ENCODE measurements at places on chromosomes 2 and 18. TPM values are rescaled to one million over a fixed set of nuclear protein-coding genes. Genes with fewer than 3 reads are reported as not detected.

ICOS gene
- total RNA-seq, result 1.7 TPM

DNA sequence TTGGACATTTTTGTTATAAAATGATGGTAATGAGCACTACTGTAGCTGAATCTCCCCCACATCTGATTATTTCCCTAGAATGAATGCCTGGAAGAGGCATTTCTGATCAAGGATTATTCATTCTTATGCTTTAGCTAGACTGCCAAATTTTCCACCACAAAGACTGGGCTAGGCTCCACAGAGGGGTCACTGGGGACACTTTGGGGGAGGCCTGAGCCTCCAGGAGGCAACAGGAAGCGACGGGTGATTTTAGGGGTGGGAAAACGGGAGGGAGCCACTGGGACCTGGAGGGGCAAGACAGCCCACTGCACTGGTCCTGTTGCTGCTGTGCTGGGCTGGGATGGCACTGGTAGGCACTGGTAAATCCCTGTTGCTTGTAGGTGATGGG lies 2.4 kb upstream of the ASB1 start:
- no peak for DNase-seq

GRCh38 chr2:228629251-228629650 lies 447.8 kb upstream of the SPHKAP start:
- DNase-seq, result no peak

DNA sequence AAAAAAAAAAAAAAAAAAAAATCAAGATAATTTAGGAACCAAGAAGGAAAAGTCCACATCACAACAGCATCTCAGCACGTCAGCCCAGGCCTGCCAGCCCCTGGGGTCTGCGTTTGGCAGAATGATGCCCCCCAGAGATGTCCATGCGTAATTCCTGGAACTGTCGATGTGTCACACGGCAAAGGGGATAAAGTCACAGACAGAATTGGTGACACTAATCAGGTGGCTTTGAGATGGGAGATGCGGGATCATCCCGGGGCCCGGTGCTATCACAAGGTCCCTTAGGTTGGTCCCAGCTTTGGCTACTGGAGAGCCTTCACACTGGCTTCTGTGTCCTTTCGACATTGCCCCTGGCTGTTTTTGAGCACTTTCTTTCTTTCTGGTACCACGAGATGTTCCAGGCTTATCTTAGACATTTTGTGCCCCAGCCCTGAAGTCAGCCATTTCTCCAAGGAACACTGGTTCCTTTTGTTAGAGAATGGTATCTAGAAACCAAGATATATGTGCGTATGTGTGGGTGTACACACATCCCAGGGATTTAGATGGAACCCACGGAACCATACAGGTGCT lies 20.7 kb downstream of the RAMP1 start:
- no peak for DNase-seq

SERPINB2 gene
- total RNA-seq, result 9.0 TPM

- DNase-seq, result no peak
These were observed 2.0 kb downstream of the IL1A start for GRCh38 chr2:112782234-112782799.

GRCh38 chr18:58870621-58871020 lies 5.9 kb downstream of the ZNF532 start:
- no peak for DNase-seq

DNA sequence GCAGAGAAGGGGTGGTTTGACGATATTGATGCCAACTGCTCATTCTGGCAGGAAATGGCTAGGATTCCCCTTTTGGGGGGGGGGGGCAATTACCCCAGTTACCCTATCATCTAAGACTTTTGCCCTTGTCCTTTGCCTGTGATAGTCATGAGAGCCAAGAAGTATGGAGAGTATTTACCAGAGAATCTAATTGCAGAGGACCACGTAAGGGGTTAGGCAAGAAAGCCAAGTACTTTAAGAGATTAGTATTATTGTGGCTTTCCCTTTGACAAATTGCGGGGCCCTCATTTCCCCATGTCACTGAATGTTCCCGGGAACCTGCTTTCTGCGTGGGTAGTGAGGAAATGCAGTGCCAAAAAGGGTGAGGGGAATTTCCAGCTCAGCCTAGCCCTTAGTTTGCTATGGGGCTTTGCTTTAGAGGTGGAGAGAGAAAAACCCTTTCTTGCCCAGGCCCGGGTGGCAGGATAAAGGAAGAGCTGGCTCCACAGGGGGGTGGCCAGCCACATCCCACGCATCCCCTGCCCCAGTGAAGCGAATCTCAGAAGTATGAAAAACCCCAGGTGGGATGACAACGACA lies 1.5 kb downstream of the AQP4 start:
- no peak for DNase-seq

CYS1 gene
- not detected for total RNA-seq

DNA sequence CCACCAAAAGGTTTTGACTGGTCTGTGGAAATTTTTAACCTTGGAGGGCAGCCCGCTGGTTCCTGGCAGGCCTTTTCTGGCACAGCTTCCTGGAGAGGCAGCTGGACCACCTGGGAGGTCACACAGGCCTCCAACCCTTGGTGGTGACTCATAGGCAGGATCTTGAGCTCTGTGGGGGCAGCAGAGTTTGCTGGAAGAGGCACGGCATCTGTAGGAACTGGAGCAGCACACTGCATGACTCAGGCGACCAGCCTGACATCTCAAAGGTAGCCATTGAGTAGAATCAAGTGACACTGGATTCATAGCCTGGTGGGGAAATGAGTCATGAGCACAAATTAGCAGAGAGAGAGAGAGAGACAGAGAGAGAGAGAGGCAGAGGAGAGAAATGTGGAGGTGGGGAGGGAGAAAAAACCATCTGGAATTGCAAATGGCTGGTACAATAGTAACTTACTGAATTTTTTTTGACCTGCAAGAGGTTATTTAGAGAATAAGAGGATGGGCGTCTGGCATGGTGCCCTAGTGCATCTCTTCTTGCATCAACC lies 57.4 kb downstream of the TRPM8 start:
- no peak for DNase-seq

DNA sequence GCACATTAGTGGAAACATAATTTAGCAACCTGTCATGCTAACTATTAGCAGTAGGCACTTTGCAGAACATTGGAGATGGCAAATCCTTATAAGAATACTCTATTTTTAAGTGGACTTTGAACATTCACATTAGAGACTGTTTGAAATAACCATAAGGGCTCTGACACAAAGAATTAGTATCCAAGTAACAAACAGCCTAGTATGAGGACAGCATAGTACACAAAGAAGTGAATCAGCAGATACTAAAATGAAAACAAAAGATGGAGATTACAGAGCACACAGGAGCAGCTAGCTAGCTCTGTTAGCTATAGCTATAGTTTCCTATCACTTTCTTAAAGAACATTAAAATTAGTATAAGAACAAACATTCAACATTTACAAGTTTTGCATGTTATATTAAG lies 256.3 kb upstream of the SPOPL start:
- DNase-seq, result no peak

- DNase-seq, result no peak
These were observed 1627.7 kb downstream of the LRP1B start for GRCh38 chr2:140502951-140503630.

SEMA4F gene
- total RNA-seq, result 10.8 TPM

DNA sequence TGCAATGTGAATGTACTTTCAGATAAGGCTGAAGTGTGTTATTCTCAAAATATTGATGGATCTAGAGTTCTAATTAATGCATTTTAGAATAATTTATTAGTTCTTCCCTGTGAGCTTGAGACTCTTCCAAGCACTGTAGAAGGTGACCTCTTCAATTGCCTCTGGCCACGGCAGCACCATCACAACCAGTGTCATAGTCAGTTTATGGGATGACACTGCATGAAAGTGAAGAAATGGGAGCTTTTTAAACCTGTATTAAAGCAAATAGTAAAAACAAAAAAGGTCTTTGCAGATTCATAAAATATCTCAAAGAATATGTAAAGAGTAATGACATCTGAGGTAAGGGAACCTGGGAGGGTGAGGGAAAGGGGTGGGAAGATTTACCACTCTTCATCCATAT lies 52.0 kb downstream of the OXER1 start:
- no peak for DNase-seq

TRABD2A gene
- total RNA-seq, result 6.3 TPM

LDLRAD4 gene
- total RNA-seq, result 24.0 TPM

GRCh38 chr2:239727776-239728600 lies 297.2 kb downstream of the NDUFA10 start:
- no peak for DNase-seq

SIX3 gene
- 0.39 TPM for total RNA-seq

TTN gene
- total RNA-seq, result 4.2 TPM

TUBB8B gene
- not detected for total RNA-seq

DNA sequence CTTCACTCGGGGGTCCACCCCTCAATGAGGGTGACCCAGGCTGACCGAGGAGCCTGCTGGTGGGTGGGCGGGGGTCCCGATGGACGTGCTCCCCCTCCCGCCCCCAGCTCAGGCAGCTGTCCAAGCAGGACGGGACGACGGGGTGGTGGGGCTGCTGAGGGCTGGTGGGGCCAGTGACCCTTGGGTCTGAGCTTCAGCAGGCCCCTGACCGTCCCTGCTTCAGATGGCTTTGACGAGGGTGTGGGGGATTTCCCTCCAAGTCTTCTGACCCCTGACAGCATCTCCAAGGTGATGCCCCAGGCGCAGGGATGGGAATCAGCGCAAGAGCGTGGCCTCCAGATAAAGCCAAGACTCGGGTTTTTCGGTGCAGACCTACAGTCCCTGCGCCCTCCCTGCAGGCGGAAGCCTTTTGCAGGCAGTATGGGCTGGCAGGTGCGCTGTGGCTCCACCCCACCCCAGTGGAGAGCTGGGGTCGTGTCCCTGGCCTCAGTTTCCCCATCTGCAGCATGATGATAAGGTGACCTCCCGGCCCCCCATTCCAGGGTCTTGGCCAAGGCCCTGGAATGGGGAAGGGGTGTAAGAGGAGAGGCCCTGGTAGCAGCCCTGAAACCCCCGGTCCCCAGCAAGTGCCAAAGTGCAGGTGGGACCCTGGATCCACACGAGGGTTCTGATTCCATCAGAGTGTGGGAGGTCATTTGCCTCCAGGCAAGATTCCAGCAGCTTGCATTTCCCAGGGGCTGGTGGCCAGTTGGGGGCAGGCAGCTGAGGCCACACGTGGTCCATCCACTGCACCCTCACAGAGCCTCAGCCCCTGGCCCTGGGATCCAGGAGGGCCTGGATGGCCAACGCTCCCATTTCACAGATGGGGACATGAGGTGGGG lies 8.7 kb downstream of the CROCC2 start:
- no peak for DNase-seq

DNA sequence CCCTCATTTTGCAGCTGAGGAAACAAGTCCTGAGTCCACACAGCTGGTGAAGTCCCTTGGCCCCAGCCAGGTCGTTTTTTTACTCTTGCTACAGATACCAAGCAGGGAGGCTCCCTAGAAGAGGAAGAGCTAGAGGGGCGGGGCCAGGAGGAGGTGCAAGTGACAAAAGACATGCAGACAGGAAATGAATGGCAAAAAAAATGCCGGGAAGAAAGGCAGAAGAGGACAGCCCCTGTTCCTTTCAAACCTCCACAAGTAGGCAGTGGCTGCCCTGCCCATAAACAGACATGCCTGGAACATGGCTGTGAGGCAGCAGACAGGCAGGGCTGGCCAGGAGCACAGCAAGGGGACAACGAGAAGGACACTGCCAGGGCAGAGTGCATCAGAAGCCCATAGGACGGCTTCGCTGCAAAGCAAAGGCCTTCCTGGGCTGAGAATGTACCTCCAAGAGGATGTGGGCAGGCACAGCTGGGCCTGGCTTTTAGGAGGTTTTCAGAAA lies 108.7 kb downstream of the ZBTB7C start:
- no peak for DNase-seq

BMP10 gene
- not detected for total RNA-seq

GRCh38 chr2:130878316-130878715 lies 41.6 kb downstream of the ARHGEF4 start:
- DNase-seq, result no peak

DNA sequence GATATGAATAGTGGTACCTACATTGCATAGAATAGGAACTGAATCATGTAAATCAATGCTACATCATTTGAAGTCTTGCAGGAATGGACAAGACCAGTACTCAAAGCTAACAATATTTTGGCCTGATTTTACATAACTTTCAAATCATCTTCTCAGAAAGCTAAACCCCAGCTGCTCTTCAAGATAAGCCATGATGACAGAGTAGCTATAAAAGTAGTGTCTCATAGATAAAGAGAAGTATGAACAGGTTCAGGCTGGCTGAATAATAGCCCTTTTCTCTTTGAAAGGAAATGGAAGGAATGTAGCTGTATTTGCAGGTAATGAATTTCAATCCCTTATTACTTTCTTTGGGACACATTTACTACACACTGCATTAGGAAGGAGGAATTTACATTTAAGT lies 28.2 kb downstream of the TSPYL6 start:
- DNase-seq, result no peak

GRCh38 chr2:119179202-119179601 lies 20.7 kb upstream of the C1QL2 start:
- no peak for DNase-seq

- no peak for DNase-seq
These were observed 102.1 kb upstream of the SIX3 start for GRCh38 chr2:44839370-44839769.

EPAS1 gene
- 61.4 TPM for total RNA-seq

FOXI3 gene
- not detected for total RNA-seq

GPBAR1 gene
- 1.4 TPM for total RNA-seq

IL1RL1 gene
- total RNA-seq, result 0.49 TPM

PLCL1 gene
- total RNA-seq, result 0.86 TPM

DNA sequence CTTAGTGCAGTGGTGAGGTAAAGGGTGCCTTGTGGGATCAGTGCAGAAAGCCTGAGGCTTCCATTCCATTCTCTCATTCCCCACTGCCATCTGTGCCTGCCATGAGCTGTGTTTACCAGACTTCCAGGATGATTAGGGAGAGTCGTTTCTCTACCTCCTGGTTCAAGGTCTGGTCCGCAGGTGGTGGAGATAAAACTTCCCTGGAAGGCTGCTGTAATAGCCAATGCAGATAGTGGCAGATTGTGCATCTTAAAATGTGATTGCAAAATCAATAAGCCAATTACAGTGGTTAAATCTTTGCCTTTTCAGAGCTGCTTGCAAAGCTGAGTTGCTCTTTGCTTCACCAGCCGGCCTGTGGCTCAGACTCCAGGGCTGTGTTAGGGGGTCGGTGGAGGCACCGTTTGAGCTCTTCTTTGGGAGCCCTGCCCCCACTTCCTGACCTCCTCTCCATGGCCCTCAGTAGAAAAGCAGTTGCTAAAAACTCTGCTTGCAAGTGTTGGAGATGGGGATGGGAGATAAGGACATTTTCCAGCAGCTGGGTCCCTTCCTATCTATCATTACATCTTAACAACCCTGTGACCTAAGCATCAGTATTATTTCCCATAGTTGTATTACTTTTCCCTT lies 95.2 kb upstream of the HS6ST1 start:
- DNase-seq, result no peak

FAM110C gene
- total RNA-seq, result 8.5 TPM

ABCB11 gene
- total RNA-seq, result 0.07 TPM

DNA sequence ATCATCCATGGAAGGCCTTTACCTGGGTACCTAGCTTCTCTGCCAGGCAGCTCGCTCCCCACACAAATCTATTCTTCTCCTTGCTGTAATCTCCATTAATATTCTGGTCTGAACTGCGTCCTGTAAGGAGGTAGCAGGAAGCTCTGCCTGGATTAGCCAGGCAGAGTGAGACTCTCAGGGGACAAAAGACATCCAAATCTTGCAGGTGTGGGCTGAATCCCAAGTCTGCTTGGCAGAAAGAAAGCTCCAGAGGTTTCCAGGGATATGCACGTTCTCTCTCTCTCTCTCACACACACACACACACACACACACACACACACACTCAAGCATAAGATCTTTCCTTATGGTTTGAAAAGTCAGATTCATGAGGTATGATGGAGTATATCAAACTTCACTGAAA lies 66.5 kb downstream of the THNSL2 start:
- DNase-seq, result no peak

- no peak for DNase-seq
These were observed 140.7 kb downstream of the LDLRAD4 start for GRCh38 chr18:13359210-13359609.

Data from natural killer cell (primary cell).